PC-9 (cell line): ENCODE measurements at places on chromosomes 16 and 17. TPM values are rescaled to one million over a fixed set of nuclear protein-coding genes. Genes with fewer than 3 reads are reported as not detected.
A peak's percentile ranks its signal among the peaks of the same experiment; 100 is the strongest.

GRCh38 chr17:80442764-80443163 is 27.8 kb downstream of the ENDOV start:
- H3K27ac ChIP-seq = no peak overlapping the region
- H3K27me3 ChIP-seq = peaks cover 6% of the 10 kb centered on the region; the same call in 1 of the 2 replicates
- H3K4me1 ChIP-seq = no peaks in the 10 kb centered on the region
- no peaks in the 10 kb centered on the region for H3K36me3 ChIP-seq
- no peak overlapping the region for H3K4me3 ChIP-seq

GRCh38 chr16:88809676-88810165 is 2.0 kb downstream of the APRT start:
- peaks cover 20% of the 10 kb centered on the region; the same call in 1 of the 2 replicates for H3K4me1 ChIP-seq
- H3K27me3 ChIP-seq = no peaks in the 10 kb centered on the region
- DNase-seq = peak; percentile 45
- peaks cover 11% of the 10 kb centered on the region; the same call in 1 of the 2 replicates for H3K36me3 ChIP-seq

DNA sequence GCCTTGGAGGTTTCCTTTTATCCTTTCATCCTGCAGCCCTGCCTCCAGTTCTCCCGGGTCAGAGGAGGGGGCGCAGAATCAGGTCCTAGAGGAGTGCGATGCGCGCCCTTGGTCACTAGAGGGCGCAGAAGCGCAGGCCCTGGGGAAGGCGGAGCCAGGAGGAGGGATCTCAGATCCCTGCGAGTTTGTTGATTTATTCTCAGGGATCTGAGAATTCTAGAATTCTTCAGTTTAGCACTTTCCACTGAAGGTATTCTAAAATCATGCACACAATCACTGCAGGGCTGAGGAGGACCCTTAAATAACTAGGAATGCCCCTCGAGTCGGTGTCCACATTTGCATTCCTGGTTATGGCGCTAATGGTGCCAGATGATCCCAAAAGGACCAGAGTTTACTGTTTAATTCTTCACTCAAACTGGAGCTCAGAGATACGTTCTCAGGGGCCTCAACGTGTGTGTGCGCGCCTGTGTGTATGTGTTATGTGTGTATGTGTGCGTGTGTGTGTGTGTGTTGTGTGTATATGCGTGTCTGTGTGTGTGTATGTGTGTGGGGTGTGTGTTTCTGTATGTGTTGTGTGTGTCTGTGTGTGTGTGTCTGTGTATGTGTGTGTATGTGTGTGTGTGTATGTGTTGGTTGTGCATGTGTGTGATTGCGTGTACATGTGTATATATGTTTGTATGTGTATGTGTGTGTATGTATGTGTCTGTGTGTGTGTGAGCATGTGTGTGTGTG is 6.9 kb upstream of the ELAC2 start:
- peaks cover 19% of the 10 kb centered on the region for H3K27me3 ChIP-seq
- peak; percentile 75 for DNase-seq
- no peaks in the 10 kb centered on the region for H3K36me3 ChIP-seq
- peak overlapping the region; percentile 37; the same call in 1 of the 2 replicates for H3K4me3 ChIP-seq
- H3K27ac ChIP-seq = no peak overlapping the region
- no peaks in the 10 kb centered on the region for H3K4me1 ChIP-seq

Gene ITGB4
- 448 and 461 TPM in 2 replicates for total RNA-seq

Gene JMJD6
- total RNA-seq = 19.4 and 25.2 TPM in 2 replicates

- peaks cover 15% of the 10 kb centered on the region for H3K4me1 ChIP-seq
- DNase-seq = no peak
- no peak overlapping the region for H3K4me3 ChIP-seq
- H3K36me3 ChIP-seq = no peaks in the 10 kb centered on the region
- no peaks in the 10 kb centered on the region for H3K27me3 ChIP-seq
These were observed 7.8 kb upstream of the GSE1 start for GRCh38 chr16:85605051-85605911.

DNA sequence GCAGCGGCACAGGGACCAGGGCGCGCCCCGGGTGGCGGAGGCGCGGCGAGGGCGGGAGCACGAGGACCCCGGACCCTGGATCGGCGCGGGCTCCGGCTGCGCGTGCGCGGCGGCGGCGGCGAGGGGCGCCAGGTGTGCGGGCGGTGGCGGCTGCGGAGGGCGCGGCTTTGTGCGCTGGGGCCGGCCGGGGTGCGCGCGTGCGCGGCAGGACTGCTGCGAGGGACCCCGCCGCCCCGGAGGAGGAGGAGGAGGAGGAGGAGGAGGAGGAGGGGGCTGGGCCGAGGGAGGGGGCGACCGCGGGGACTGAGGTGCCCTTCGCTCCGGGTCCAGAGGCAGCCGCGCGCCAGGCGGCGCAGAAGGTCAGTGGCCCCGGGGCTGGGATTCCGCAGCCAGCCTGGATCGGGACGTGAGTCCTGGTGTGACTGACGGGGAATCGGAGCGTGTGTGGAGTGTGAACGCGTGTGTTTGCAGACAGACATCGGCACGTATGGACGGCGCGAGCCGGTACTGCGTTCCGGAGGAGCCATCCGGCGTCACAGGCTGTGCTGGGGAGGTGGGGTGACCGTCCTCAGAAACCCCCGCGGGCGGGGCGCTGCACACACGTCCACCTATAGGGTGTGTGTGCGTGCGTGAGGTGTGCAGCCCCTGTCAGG is 19.5 kb upstream of the RAP1GAP2 start:
- no peak overlapping the region for H3K27ac ChIP-seq
- H3K4me1 ChIP-seq = no peaks in the 10 kb centered on the region
- H3K27me3 ChIP-seq = peaks cover 69% of the 10 kb centered on the region
- no peak for DNase-seq
- H3K4me3 ChIP-seq = no peak overlapping the region

- no peak overlapping the region for H3K27ac ChIP-seq
- no peak overlapping the region for H3K4me3 ChIP-seq
- H3K4me1 ChIP-seq = peaks cover 22% of the 10 kb centered on the region
- no peaks in the 10 kb centered on the region for H3K36me3 ChIP-seq
- DNase-seq = no peak
These were observed 53.1 kb downstream of the CMIP start for GRCh38 chr16:81497690-81498089.

- no peaks in the 10 kb centered on the region for H3K4me1 ChIP-seq
- H3K36me3 ChIP-seq = no peaks in the 10 kb centered on the region
- no peak overlapping the region for H3K4me3 ChIP-seq
- DNase-seq = no peak
- H3K27me3 ChIP-seq = no peaks in the 10 kb centered on the region
These were observed 144.2 kb upstream of the CORO6 start for GRCh38 chr17:29766796-29767327.

GRCh38 chr17:21077281-21077680 is 34.5 kb upstream of the USP22 start:
- DNase-seq = no peak
- no peaks in the 10 kb centered on the region for H3K4me1 ChIP-seq

GRCh38 chr17:10050597-10051101 is 145.6 kb upstream of the RCVRN start:
- H3K4me1 ChIP-seq = no peaks in the 10 kb centered on the region
- H3K27ac ChIP-seq = no peak overlapping the region
- H3K36me3 ChIP-seq = no peaks in the 10 kb centered on the region
- peaks cover 73% of the 10 kb centered on the region for H3K27me3 ChIP-seq
- no peak overlapping the region for H3K4me3 ChIP-seq

Gene CCL23
- total RNA-seq = not detected in 2 replicates

Gene MYH8
- total RNA-seq = not detected in 2 replicates

Gene DPEP3
- not detected in 2 replicates for total RNA-seq

DNA sequence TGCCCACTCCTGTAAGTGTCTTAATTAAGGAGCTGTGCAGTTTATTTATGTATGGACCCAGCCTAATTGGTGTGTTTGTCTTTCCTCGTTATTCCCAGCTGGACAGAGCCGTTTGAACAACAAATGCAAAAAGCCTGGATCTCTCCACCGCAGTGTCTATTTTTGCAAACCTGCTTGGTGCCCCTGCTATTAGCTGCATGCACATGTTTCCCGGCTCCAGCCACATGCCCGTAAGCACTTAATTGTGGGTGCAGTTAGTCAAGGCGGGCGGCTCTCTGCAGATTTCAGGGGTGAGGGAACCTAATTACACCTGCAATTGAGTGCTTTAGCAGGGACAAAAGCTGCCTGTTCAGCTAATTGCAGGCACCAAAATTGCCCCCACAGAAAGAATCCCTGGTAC is 74.0 kb upstream of the GSE1 start:
- H3K4me3 ChIP-seq = no peak overlapping the region
- H3K4me1 ChIP-seq = no peaks in the 10 kb centered on the region
